ENCODE measurements at places on chromosomes 2 and 18.

- DNase-seq = no peak
Measured at GRCh38 chr18:52009958-52010357, 330.0 kb upstream of the DCC start.

GRCh38 chr2:221529943-221530652 lies 42.0 kb downstream of the EPHA4 start:
- DNase-seq = peak; percentile 66

GRCh38 chr2:112869258-112869842 lies 32.8 kb upstream of the IL1B start:
- peak; percentile 80 for DNase-seq

- DNase-seq = no peak
Measured at GRCh38 chr2:188365058-188365641, 73.5 kb downstream of the GULP1 start.

- DNase-seq = peak; percentile 64
Measured at GRCh38 chr2:158968396-158969161, at the start of gene TANC1. TANC1 (plus strand) TSS chr2:158968640; CDS start chr2:159065911, 97,271 bp downstream.

- DNase-seq = no peak
Measured at GRCh38 chr2:66303471-66303870, 131.5 kb upstream of the MEIS1 start.

DNA sequence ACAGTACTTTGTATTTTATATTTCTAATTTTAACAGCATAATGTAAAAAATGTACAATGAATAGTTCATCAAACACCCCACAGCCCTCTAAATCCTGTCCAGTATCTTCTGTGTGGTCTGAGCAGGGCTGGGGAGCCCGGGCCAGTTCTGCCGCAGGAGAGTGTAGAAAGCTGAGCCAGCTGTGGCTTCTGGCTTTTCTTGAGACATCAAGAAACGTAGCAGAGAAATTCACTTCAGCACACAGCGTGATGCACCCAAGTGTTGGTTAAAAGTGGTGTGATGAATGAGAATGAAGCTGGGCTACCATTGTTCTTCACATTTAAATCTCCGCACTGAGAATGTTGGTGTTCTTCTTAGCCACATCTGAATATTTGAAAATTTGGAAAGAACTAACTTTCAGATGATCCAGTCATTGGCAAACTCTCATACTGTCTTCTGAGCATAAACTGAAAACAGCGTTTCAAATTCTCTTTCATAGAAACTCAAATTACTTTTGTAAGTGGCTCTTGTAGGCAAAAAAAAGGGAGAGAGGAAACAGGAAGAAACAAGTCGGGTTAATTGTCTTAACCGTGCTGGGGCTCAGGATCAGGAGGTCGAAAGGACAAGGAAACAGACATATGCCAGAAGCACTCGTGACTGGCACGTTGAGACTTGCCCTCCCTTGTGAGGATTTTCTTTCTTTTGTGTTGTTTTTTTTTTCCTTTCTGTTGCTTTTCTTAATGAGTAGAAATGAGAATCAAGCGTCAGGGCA lies 23.4 kb upstream of the TMEM87B start:
- DNase-seq = no peak

- DNase-seq = peak; percentile 37
Measured at GRCh38 chr2:227106845-227107759, 56.9 kb downstream of the COL4A4 start.

DNA sequence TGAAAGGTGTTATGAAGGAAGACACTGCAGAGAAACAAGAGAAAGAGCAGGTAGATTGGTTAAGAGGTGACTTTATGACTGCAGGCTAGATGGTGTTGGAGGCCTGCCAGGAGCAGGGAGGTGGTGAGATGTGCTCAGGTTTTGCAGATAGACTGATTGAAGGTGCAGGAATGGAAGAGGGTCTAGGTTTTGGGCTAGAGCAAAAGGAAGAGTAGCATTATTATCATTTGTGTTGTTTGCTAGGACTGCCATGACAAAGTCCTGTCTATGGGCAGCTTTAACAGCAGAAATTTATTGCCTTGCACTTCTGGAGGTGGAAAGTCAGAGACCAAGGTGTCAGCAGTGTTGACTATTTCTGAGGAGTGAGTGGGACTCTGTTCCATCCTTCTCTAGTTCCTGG lies 172.9 kb upstream of the SOX11 start:
- no peak for DNase-seq

DNA sequence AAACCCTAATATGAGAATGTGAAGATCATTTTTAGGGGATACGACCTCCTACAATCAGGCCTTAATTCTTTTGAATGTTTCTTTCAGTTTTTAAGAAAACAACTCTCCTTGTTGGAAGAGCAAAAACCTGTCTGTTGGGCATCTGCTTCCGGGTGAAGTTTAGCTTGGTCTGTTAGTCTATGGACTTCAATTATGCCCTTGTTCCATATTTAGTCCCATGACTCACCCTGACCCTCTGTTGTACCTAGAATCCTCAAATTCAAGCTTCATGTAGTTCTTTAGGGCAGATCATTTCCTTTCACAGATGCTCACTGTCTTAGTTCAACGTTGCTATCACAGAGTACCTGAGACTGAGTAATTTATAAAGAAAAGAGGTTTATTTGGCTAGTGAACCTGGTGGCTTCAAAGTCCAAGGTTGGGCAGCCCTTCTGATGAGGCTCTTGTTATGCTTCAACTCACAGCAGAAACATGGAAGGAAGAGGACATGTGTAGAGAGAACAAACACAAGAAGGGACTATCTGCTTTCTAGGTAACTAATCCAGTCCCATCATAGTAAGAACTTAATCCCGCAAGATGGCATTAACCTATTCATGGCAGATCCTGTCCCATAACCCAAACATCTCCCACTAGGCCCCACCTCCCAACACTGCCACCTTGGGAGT lies 82.5 kb upstream of the SERPINE2 start:
- no peak for DNase-seq

- DNase-seq = no peak
Measured at GRCh38 chr2:169107645-169108044, 38.3 kb downstream of the DHRS9 start.

DNA sequence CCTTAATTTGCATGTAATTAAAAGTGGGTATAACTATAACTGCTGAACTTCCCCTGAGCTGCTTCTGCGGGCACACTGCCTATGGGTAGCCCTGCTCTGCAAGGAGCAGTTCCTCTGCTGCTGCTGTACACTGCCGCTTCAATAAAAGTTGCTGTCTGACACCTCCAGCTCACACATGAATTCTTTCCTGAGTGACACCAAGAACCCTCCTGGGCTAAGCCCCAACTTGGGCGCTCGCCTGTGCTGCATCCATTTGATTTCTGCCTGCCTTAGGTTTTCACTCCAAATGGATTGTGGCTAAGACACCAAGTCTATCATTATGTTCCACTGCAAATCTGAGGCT lies 215.7 kb downstream of the ANAPC1 start:
- DNase-seq = no peak

GRCh38 chr2:160063879-160064612 lies 1.6 kb upstream of the PLA2R1 start:
- no peak for DNase-seq

GRCh38 chr18:50315100-50315871 lies 27.8 kb upstream of the CXXC1 start:
- DNase-seq = no peak

GRCh38 chr2:74688881-74689280 lies 34.8 kb downstream of the SEMA4F start:
- no peak for DNase-seq
